ENCODE measurements at places on chromosomes 6 and 20.

GRCh38 chr6:31081872-31082271 is 30.5 kb downstream of the C6orf15 start:
- DNase-seq, result no peak

DNA sequence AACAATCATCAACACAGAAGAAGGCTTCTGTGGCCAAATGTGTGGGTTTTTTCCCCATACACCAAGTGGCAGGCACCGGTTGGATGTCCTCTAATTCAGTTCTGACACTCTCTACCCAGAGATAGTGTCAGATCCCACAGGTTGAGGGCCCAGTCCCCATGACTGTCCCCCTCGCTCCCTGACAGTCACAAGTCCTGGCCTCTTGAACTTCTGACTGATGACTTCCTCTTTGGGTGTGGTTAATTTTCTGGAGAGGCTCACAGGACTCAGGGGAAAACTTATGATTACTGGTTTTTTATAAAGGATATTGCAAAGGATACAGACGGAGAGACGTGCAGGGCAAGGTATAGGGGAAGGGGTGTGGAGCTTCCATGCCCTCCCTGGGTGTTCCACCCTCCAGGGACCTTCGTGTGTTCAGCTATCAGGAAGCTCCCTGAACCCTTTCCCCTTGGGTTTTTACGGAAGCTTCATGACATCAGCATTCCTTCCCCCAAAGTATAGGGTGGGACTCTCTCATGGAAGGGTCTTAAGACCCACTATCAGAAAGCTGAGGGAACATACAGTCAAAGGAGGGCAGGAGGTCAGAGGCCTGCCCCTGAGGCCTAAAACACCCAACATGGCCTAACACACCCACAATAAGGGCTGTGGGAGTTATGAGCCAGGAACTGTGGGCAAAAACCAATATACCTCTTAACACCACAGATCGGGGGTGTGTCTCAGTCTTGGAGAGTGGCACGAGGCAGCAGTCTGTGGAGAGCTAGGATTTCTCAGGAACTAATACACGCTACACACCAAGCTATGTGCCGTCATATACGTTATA is 33.3 kb downstream of the FARS2 start:
- no peak for DNase-seq

- no peak for DNase-seq
Measured at GRCh38 chr20:58659841-58660240, 8.8 kb downstream of the STX16 start.

DNA sequence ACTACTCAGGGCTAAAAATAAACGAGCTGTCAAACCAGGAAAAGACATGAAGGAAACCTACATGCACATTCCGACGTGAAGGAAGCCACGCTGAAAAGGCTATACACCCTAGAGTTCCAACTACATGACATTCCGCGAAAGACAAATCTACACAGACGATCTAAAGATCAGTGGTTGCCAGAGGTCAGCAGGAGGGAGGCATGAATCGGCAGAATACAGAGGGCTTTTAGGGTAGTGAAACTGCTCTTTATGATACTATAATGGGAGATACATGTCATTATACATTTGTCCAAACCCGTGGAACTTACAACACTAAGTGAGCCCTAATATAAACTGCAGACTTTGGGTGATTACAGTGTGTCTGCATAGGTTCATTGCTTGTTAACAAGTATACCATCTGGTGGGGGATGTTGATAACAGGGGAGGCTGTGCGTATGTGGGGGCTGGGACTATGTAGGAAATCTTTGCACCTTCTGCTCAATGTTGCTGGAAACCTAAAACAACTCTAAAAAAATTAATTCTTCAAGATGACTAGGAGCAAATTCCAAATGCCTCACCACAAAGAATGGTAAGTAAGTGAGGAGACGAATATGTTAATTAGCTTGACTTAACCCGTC is 132.2 kb upstream of the CDH4 start:
- DNase-seq, result no peak

DNA sequence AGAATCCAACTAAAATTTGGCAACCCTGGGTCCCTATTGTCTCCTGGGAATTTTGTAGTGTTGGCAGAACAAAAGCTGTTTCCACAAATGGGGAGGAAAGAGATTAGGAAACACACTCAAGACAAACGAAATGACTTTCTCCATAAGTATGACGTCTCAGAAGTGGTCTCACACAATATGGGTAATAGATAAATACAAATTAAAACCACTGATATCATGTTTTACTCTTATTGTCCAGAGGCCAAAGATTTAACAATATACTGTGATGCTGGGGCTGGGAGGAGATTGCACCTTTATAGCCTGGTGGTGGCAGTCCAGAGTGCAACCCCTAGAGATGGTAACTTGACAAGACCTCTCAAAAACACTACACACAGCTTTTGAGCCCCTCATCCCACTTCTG is 18.6 kb downstream of the FKBP1A start:
- no peak for DNase-seq

DNA sequence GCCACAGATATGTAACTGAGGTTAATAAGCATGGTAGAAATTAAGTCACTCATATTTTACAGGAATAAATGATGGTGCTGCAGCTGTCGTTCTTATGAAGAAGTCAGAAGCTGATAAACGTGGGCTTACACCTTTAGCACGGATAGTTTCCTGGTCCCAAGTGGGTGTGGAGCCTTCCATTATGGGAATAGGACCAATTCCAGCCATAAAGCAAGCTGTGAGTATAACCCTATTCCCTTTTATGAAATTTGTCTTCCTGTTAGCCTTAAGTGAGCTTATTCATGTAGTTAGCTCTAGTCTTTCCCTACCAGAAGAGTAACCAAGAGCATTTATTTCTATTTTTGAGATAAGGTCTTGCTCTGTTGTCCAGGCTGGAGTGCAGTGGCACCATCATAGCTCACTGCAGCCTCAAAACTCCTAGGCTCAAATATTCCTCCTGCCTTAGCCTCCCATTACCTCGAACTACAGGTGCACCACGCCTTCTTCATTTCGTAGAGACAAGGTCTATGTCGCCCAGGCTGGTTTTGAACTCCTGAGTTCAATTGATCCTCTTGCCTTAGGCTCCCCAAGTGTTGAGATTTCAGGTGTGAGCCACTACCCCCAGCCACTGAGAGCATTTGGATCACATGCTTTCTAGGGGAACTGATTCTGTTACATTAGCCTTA is 12.0 kb downstream of the TCP1 start:
- no peak for DNase-seq

GRCh38 chr20:21713901-21714296 is 8.4 kb downstream of the PAX1 start:
- DNase-seq, result no peak

- DNase-seq, result no peak
Measured at GRCh38 chr20:37133952-37134351, 38.2 kb upstream of the RBL1 start.

GRCh38 chr6:111686249-111686931 is 80.7 kb upstream of the TRAF3IP2 start:
- no peak for DNase-seq

DNA sequence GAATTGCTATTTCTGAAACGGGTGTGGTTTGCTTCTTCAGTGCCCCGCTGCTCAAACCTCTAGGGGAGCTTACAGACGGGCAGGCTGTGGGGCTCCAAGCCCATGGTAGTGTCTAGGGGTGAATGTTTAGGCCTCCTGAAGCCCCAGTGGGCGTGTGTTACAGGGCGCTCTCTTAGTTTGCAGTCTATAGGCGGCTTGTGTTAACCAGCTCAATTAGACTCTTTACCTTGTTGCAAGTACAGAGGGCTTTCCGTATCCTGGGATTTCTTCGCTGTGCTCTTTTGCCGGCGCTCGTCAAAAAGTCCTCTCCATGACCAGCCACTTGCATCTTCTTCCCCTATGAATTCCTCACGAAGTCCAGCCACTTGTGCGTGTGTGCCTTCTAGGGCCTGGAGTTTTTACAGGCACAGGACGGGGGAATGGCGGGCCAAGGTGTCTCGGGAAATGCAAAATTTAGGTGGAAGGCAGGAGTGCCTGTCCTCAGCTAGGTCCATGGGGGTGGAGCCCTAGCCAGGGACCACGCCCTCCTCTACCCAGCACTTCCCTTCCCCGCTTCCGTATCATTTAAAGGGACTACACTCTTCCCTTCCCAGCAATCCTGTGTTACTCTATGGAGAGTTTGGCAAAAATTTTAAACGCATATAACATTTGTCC is 94.5 kb downstream of the HTR1B start:
- DNase-seq, result no peak
